Activated CD4-positive, alpha-beta T cell treated with anti-CD3 and anti-CD28 coated beads for 4 hours (primary cell): ENCODE measurements at places on chromosomes 3 and 15.

DNA sequence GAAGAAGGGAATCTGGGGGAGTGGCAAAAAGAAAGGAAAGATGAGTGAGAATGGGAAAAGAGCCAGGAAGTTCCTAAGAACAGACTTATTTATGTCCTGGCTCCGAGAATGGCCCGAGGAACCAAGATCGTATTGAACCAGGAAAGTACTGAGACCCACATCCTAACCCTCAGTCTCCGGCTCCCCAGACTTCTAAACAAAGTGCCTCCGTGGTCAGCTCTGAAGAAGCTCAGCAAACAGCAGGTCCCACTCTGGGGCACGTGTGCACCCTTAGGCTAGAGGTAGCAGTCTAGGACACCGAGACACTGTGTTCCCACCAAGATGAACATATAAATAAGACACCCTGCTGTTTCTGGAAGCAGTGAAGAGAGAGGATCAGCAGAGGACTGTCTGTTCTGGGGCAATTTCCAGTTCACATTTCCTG is 307.4 kb downstream of the NTRK3 start:
- DNase-seq = no peak

- DNase-seq = no peak
Measured at GRCh38 chr15:43211224-43211735, 9.5 kb downstream of the EPB42 start.

- no peak for DNase-seq
Measured at GRCh38 chr3:56365905-56366640, 102.2 kb downstream of the ERC2 start.

DNA sequence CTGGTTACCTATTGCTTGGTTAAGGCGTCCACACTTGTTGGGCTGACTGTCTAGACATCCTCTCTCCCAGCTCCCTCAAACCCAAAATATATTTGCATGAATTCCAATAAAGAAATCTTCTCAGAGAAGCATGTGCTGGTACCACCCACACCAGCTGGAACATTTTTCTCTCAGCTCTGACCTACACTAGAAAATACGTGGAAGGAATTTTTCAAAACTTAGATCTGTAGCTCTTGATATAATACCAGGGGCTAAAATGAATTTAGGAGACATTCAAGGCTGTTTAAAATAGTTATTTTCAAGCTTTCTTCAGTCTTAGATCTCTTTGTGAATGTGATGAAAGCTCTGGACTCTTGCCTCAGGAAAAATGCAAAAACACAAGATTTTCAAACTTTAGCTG is 590.4 kb downstream of the PDCD6IP start:
- no peak for DNase-seq

DNA sequence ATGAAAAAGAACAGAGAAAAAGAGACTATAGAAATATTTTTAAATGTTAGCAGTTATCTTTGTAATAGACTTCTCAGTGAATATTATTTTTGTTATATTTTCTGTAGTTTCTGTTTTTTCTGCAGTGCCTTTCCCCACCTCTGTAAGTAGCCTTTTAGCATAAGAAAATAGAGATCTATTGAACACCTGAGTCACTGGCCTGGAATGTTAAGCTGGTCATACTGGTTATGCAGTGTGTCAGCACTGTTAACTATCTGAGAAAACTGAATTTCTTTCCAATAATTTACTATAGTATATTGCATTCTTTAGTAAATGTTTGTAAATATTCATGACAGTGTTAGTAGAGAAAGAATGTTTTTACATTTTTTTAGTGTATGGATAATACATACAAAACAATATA is 79.8 kb downstream of the NECTIN3 start:
- no peak for DNase-seq

- no peak for DNase-seq
Measured at GRCh38 chr3:61979638-61980037, 393.7 kb downstream of the FEZF2 start.

GRCh38 chr15:36271048-36271447 is 308.4 kb upstream of the CDIN1 start:
- no peak for DNase-seq

DNA sequence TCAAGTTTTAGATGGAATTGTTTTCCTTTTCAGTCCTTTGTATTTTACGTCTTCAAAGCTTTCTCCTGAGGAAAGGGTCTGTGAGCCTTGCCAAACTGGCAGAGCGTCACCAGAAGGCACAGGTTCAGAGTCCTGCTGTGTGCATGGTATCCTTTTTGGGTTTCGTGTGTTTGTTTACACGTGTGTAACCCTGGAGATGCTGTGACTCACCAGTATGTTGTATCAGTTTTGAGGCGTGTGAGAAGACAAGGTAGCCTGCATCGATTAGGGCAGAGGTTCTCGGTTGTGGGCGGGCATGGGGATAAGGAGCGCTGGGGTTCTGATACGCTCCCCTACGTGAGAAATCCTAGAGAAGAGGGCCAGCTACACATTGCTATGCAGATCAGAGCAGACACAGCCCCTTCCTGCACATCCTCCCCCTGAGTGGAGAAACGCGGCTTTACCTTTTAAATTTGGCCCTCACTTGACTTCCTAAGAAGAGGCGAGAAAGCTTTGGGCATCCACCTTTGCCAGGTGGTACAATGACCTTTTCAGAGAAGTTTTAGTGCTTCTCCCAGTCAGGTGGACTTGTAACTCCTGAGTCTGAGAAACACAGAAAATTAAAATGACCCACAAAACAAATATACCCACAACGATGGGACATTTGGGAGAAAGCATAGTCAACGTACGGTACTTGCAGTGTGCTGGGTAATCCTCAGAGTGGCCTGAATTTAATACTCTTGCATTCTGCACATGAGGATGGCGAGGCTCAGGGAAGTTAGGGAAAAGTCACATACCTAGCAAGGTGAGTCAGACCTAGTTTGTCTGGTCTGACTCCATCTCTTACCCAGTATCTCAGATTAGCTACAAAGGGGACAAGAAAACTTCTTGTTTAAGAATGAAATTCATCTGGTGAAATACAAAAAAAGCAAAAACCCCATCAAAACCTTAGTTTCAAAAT is 38.1 kb downstream of the TRAK1 start:
- DNase-seq = no peak

GRCh38 chr3:79245284-79246138 is 522.3 kb downstream of the ROBO1 start:
- no peak for DNase-seq

GRCh38 chr3:157368171-157368570 is 68.5 kb upstream of the PTX3 start:
- no peak for DNase-seq

DNA sequence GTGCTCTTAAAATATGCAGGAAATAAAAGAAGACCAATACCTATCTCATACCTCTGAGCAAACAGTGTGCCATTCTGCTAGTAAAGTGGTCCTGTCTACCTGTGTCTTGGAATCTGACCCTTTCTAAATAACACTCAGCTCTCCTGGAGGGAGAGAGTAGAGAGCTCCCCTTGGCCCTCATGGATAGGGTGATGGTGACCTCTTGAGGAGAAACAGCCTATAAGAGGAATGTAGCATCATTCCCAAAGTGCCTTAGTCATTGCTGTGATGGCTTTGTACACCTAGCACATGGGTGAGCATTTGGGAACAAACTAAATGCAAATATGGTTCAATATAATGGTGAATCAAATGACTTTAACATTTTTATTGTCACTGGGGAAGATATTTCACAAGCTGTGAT is 10.0 kb downstream of the SNTN start:
- no peak for DNase-seq

GRCh38 chr3:128597900-128598299 is 52.7 kb downstream of the RPN1 start:
- no peak for DNase-seq

GRCh38 chr3:42608581-42608980 is 8.1 kb downstream of the NKTR start:
- DNase-seq = no peak

GRCh38 chr3:31295150-31295765 is 237.5 kb upstream of the STT3B start:
- no peak for DNase-seq

DNA sequence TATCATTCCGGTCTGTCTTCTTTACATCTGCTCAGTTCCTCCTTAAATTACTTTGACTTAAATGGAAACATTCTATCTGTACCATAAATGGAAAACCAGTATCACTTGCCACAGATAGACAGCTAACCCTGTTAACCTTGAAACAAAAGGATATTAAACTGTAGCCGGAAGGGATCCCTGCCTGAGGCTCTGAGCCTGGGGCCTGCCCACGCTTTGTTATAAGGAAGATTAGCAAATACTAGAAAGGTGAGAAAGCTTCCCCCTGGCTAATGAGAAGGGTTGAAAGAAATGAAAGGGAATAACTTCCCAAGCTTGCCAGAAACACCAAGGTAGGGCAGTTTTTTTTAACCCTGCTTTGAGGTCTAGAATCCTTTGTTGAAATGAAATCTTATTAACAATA is 927.6 kb downstream of the FHIT start:
- no peak for DNase-seq

- no peak for DNase-seq
Measured at GRCh38 chr15:62439543-62440016, 274.5 kb upstream of the C2CD4B start.

GRCh38 chr15:34754171-34754601 is 612 bp downstream of the GJD2 start:
- DNase-seq = no peak

DNA sequence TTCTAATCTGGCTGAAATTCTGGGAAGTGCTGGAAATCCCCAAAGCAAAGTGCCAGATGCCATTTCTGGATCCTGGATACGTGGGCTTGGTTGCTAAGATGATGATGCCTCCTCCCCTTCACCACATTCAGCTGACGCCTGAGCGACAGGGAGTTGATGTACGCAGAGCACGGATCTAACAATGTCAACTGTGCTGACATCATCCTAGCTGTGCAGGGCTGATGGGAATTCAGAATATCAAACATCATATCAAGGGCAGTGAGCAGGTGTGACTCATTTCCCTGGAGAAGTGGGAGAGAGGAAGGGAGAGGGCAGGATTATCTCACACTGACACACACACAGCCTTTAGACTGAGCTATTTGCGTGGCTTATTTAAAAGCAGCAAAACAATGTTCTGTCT is 92.6 kb upstream of the ZBTB20 start:
- DNase-seq = no peak

DNA sequence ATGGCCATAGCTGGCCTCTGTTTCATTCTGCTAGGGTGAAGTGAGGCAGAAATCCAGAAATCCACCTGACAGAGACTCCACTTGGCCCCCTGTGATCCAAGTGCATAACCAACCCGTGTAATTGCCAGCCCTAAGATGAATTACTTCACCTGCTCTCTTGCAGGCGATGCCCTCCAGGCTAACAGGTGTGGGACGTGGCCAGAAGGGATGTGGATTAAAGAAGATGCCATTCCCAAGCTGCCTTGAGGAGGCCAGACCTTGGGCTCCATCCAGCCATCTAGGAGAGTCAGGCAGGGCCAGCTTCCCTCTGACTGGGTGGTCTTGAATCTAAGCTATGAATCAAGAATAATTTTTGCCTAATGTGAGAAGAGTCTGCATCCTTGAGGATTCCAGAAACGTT is 154.5 kb upstream of the BNIP2 start:
- no peak for DNase-seq

DNA sequence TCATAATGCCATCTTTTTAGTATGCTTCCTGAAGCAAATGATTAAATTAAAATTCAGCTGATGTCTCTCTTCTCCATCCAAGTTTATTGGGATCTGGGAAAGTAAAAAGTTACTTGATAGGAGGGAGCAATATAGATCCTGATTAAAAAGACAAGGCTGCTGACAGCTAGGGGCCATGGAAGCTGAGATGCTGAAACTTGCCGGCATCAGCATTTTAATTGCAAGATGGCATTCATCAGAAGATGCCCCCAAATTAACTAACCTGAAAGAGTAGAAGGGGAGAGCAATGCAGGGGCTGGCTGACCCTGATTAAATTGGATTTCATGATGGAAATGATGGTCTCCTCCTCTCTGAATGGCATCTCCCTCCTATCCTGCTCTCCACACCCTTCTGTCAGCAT is 31.1 kb downstream of the CPNE4 start:
- DNase-seq = no peak

DNA sequence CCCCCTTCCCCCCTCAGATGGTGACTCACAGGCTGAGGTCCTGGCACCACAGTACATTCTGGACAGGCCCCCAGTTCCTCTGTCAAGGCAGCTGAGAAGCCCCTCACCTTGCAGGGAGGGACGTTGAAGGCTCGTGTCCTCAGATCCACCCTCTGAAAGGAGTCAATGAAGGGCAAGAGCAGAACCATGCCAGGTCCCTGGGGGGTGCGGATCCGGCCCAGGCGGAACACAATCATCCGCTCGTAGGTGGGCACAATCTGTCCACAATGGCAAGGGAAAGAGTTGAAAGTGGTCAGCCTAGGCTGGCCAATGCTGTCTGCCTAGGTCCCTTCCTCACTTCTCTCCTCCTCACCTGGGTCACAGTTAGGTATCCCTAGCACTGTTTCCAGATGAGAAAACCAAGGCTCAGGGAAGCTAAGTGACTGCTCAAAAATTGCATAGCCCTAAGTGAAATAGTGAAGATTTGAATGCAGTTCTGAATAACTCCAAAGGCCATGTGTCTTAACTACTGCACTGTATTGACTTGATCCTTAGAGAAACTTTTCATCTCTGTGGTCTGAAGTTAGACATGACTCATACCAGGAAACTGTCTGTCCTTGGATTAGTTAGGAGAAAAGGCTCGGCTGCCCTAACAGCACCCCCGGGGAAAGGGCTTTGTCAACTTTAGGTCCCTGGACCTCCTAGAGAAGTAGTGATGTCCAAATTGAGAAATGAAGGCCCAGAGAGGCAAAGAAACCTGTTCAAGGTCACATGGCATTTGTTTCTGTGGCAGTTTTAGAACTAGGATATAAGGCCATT is 2.9 kb downstream of the STOML1 start:
- no peak for DNase-seq

DNA sequence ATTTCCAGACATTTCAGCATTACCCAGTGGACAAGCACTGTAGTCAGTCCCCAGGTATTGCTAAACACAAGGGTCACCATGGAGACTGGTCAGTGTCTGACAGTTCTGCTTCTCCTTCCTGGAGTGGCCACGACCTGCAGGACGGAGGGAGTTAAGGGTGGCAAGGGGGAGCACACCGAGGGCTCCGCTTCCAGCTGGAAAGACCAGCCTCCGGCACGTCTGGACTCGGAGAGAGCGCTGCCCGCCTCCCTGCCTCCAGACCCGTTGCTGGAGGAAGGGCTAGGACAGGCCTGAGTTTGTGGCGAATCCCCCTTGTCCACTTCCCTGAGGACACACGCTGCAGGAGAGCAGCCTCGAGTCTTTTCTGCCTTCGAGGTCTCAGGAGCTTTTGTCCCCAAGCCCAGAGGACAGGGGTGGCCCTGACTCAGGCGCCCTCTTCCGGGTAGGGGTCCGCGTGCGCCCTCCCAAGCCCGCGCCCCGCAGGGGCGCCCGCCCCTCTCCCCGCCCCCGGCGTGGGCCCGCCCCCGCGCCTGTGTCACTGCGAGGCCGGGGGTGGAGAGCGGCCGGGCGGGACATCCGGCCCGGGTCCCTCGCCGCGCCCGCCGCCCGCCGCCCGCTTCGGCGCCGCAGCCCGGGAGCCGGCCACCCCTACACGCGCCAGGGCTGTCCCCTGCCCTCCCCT is at the start of gene CHST14:
TSS of gene CHST14 (plus strand) at position 562 of the 682 bp plus-strand sequence. CDS start 230 bp downstream, outside the sequence.
- peak; percentile 68 for DNase-seq

DNA sequence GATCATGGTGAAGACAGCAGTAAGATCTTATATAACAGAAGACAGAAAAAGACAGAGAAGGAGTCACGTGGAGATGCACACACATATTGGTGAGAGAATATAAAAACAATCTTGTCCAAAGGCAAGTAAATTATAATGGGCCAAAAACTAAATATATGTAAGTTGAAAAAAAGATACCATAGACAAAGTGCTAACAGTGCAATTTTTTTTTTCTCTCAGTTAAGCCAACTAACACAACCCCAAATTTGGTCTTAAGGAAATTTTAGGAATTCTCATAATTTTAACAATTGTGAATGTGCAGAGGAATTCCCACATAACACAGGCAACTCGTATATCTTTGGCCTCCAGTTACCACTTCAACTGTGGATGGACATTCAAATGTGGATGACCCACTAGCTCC is 432.2 kb downstream of the SOX2 start:
- no peak for DNase-seq
